Fibroblast of gingiva (primary cell): ENCODE measurements at places on chromosomes 4 and X.

DNA sequence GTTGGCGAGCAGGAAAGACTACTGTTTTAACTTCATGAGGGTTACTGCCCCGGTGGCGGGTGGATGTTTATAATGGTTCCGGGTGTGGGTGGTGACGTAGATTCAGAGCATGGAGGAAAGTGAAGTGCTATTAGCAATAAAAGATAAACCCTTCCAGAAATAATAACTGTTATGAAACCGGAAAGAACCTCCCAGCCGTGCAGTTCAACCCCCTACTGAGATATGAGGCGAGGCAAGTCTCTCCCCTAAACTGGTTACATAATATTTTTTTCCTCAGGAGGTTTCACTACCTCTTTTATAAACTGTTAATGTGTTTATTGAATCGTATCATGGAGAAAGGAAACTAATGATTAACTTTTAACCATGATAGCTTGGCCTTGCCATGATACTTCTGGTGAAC, 33.9 kb upstream of the STIM2 start:
- DNase-seq, result no peak

GRCh38 chr4:88812420-88812819, 114.8 kb upstream of the NAP1L5 start:
- DNase-seq, result no peak

DNA sequence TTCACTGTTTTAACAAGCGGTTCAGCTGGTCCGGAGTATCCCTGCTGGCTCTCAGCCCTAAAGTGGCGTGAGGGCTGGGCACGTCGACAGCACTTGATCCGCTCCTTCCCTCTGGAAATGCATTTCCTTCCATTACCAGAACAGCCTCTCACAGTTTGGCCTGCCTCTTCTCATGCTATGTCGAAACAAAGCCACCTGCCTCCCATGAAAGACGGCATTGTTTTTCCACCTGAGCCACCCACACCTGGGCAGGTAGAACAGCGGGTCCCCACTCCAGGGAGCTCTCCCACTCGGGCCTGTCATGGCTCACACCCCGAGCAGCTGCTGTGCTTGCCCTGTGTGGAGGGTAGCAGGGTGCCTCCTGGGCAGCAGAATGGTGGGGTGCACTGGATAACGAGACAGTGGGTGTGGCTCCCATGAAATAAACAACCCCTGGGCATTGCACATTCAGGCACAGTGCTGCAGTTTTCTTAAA, 86.2 kb downstream of the FHDC1 start:
- DNase-seq, result no peak

DNA sequence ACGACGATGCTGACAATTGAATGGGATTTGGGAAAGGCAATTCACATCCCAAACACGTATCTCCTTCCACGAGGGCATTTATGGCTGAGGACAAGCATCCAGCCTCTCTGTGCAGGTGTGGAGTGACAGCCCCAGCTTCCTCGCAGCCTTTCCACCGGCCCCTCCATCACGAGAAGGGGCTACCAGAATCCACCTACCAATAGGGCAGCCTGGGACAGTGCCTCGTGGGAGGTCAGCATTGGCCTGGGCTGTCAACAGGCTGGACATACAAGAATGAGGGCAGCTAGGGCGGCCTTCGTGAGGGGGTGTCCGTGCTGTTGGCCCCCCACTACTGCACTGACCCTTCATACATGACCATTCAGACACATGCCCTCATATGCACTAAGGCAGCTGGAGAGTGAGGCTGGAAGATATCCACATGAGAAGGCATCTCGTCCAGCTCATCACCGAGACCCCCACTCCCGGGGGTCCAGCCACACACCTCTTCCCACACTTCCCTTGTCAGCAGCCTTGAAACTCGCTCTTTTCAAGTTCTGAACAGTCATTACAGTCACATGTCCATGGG, 81.0 kb upstream of the ADRA2C start:
- no peak for DNase-seq

GRCh38 chr4:159308566-159309340, 205.9 kb downstream of the RAPGEF2 start:
- DNase-seq, result no peak

GRCh38 chrX:135974279-135974856, 580 bp upstream of the MMGT1 start:
- peak; percentile 66 for DNase-seq

DNA sequence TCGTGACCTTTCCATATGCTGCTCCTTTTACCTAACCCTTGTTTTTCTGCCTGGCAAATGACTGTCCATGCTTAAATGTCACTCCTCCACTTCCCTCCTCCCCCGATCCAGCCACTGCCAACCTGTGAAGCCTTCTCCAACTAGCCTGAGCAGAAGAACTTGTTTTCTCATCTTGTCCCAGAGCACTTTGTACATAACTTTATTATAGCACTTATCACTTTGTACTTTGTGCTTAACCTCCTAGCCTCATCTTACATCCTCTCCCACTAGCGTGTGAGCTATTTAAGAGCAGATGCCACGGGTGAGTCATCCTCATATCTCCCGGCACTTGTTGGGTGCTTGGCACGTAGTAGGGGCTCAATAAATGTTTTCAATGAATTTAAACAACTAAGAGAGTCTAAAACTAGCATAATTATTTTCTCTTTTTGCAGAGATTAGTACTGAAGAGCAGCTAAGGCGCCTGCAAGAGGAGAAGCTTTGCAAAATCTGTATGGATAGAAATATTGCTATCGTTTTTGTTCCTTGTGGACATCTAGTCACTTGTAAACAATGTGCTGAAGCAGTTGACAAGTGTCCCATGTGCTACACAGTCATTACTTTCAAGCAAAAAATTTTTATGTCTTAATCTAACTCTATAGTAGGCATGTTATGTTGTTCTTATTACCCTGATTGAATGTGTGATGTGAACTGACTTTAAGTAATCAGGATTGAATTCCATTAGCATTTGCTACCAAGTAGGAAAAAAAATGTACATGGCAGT, 46.9 kb downstream of the XIAP start:
- DNase-seq, result no peak

DNA sequence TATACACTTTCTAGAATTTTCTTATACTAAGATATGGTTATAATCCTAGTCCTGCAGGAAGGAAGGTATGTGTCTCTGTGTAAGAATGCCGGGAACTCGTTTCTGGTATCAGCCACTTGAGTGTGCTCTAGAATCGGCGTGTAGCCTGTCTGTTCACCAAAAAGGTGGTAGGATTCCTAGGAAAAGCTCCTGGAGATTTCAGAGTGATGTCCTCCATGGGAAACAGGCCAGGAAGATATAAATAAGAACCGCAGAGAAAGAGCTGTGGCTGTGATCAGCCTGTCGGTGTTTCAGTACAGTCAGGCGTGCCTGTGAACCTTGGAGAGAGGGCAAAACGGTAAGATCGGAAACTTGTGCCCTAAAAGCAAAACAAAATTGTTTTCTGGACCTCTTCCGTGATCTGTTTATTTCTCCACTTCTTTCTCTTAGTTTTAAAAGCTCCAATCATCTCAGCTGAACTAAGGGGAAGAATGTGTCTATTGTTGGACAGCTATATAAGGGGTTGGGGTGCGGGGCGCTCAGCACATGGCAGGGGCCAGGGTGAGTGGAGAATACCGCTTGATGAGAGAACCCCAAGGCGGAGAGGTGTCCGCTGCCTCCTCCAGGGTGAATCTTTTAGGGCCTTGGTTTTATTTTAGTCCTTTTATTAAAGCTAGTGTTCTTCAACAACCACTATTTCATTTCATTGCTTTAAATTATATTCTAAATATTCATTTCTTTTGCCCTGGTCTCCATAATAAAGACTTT, 303.8 kb upstream of the TENM3 start:
- DNase-seq, result no peak

DNA sequence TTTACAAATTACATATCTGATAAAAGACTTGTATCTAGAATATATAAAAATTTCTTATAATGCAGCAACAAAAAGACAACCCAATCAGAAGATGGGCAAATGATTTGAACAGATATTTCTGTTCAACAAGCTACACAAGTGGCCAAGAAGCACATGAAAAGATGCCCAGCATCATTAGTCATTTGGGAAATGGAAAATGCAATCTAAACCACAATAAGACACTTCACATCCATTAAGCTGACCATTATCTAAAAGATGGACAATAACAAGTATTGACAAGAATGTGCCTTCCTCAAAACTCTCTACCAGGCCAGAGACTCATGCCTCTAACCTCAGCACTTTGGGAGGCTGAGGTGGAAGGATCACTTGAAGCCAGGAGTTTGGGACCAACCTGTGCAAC, 53.9 kb downstream of the SPINK2 start:
- no peak for DNase-seq

DNA sequence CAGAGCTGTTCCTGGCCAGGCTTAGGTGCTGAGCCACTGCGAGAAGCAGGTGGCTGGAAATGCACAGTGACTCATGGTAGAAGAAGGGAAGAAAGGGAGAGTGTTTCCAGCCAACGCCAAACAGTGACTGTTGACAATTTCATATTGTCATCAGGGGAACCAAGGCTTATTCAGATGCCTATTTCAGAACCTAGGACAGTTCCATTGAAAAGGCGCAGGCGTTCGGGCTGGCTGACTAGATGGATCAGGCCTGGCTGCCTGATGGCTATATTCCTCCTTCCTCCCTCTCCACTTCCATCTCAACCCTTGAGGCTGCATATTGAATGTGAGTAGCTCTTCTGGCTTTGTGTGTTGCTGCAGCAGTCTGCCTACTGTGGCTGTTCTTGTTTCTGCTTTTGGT, 73.0 kb upstream of the FRMPD4 start:
- DNase-seq, result no peak

- no peak for DNase-seq
These were observed 79.8 kb upstream of the PPARGC1A start for GRCh38 chr4:23969635-23970145.

DNA sequence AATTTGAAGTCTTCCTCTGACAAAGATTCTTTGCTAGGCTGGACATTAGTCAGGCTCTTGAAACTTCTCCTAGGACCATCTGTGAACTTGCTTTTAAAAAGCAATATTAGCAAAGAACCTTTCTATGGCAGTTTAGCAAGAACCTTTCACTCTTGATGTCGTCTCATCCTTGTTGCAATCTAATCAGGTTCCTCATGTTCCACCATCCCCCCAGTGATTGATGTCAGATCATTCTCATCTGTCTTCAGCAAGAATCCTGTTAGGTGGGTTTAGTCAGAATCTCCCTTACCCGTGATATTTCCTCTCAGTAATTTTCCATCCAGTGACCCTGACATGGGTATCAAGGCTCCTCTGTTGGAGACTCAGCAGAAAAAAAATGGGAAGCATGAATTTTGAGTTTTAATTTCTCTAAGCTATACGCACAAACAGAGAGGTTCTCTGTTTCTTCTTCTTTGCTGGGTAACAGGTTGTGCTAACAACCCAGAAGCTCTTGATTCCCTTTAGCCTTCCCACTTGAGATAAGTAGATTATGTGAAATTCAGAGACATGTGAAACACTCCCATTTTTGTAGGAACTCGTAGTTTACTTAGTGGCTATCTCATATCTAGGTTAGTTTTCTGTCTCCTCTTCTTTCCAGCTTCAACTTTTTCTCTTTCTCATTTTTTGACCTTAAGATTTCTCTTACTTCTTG, 507.4 kb downstream of the C4orf33 start:
- DNase-seq, result no peak

GRCh38 chrX:10901290-10901633, 209.9 kb upstream of the HCCS start:
- DNase-seq, result no peak
